ENCODE measurements at places on chromosomes 7 and 10. TPM values are rescaled to one million over a fixed set of nuclear protein-coding genes. Genes with fewer than 3 reads are reported as not detected.

PPP1R9A gene
- total RNA-seq: not detected

GPR22 gene
- not detected for total RNA-seq

RAPGEF5 gene
- 0.53 TPM for total RNA-seq

ACTL6B gene
- total RNA-seq: not detected

CALHM3 gene
- total RNA-seq: not detected

C10orf62 gene
- total RNA-seq: not detected

PRF1 gene
- total RNA-seq: 35.7 TPM
